Left ventricle myocardium inferior (tissue), 1 donor: ENCODE measurements at places on chromosomes 2 and 18. TPM values are rescaled to one million over a fixed set of nuclear protein-coding genes. Genes with fewer than 3 reads are reported as not detected.

Gene SRSF7
- 50.5 TPM for total RNA-seq

Gene DLX2
- total RNA-seq = not detected

Gene UGT1A8
- not detected for total RNA-seq

Gene COL4A4
- total RNA-seq = 8.9 TPM

Gene ASB3
- total RNA-seq = 11.4 TPM

Gene TUBA4B
- total RNA-seq = not detected

Gene SATB2
- total RNA-seq = 1.1 TPM

Gene WDCP
- 8.6 TPM for total RNA-seq

GRCh38 chr2:236818281-236819045 is 248.8 kb downstream of the ACKR3 start:
- DNase-seq = no peak

GRCh38 chr2:213285404-213285803 is 1.1 kb downstream of the SPAG16 start:
- no peak for DNase-seq

DNA sequence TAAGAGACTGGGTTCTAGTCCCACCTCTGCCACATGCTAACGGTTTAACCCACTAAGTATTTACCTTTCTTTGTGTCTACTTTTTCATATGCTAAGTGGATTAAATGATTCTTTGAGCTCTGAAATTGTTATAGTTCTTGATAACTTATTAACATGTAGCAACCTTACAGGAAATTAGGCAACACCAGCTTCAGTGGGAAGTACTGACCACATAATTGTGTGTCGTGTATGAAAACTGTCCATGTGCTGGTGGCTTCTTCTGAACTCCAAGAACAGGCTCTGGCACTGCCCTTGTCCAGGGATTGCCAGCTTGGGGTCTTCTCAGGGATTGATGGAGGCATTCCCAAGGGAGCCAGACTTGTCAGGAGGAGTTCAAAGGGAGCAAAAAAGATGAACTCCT is 427.7 kb downstream of the TGIF1 start:
- no peak for DNase-seq

DNA sequence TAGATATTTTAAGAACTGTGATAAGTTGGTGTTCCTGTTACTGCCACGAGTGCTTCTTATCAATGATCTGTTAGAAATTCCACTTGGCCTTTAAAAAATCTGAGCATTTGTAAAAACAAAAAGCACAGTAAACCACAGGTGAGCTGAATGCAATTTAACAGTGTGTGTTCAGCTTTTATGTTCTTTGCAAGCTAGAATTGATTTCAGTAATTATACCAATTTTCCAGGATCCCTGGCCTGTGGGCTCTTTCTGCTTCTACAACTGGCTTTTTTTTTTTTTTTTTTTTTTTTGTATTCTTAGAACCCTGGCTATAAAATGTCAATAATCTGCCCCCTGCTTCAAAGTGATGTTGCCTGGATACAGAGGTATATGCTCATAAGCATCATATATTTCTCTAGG is 548.5 kb upstream of the SLC8A1 start:
- no peak for DNase-seq

GRCh38 chr2:71463342-71463654 is 9.9 kb downstream of the DYSF start:
- no peak for DNase-seq

DNA sequence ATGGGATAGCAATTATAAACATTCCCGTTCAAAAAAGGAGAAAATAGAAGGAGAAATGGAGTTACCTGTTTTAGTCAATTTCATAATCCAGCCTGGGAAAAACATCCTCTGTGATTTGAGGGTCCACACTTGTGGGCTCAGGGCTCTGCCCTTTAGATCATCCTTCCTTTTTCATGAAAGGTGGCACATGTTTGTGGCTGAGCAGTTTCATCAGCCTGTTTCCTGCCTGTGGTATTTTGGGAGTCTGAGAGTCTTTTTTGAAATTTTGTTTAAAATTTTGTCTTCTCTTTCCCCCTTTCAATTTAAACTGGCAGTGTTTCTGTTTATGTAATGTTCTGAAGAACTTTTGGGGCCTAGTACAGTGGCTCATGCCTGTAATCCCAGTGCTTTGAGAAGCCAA is 84.0 kb downstream of the KIAA1328 start:
- DNase-seq = no peak

- no peak for DNase-seq
These were observed 182.8 kb upstream of the FOSL2 start for GRCh38 chr2:28209864-28210263.

DNA sequence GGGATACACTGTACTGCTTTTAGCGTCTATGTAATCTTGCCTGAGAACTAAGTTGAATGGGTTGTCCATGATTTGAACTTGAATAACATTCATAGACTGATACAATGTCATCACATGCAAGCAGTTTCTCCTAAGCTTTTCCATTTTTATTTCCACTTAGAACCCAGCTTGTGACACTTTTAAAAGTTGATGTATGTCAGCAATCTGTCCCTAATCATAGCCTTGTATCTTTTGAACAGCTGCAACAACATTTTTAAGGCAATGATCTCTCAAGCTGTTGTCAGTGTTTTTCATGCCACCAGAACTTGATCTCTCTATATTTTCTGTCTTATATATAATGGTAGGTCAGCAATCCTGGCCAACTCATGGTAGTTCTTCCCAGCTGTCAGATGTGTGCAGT is 185.0 kb downstream of the DOK6 start:
- DNase-seq = no peak

DNA sequence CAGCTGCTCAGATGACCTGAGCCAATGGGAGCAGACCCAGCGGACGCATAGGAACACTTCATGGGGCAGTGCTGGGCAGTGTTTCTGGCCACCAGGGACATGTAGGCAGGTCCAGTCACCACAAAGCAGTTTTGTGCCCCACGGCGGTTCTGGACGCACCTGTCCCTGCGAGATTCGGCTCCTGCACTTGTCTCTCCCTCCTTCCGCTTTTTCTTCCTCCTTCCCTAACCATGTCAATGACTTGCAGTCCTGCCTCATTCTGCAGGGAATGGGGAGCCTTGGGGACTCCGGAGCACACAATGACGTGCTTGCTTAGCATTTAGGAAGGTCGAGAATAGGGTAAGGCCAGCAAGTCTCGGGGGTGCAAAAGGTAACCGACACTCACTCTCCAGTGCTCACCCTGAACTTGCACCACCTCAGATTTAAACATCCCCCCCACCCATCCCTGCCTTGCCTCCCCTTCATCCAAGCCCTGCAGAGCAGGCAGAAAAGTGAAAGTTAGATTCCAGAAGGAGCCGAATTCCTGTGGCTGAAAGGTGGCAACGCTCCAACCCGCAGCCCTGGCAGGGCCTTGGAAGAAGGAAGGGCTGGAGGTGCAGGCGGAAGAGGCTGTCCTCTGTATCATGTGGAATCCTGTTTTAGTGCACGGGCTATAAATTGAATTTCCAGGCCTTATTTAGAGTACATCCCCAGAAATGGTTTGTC is 40.5 kb upstream of the ATG16L1 start:
- DNase-seq = peak; percentile 75

GRCh38 chr2:109177635-109178034 is 48.6 kb downstream of the SH3RF3 start:
- DNase-seq = no peak

DNA sequence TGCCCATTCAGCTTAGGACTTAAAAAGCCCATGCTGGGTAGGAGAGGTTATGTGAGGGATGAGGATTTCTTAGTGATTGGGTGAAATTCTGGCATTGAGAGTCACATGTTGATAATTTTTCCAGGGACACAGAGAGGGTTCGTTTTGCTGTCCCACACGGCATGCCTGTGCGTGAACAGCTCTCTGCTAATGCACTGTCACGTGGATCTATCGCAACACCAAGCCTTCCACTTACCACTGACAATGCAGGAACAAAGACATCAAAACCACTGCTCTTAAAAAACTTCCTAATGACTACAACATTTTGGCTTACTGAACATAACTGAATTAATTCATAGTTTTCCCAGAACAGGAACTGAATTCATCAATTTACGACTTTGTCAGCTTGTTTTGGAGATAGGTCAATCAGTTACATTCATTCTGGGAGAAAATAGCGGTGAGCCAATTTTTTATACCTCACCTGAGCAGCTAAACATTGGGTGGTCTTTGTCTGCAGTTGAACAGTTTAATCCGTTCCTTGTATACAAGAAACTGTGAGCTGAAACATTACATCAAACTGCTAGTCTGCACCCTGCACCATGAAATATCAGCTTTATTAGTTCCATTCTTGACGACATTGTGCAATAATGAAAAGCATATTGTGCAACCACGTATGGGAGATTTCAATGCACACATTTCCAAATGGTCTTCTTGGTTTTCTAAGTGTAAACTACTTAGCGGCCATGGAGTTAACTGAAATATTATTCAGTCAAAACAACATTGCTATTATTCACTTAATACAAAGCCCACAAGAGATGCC is 127.1 kb downstream of the LPIN1 start:
- no peak for DNase-seq

DNA sequence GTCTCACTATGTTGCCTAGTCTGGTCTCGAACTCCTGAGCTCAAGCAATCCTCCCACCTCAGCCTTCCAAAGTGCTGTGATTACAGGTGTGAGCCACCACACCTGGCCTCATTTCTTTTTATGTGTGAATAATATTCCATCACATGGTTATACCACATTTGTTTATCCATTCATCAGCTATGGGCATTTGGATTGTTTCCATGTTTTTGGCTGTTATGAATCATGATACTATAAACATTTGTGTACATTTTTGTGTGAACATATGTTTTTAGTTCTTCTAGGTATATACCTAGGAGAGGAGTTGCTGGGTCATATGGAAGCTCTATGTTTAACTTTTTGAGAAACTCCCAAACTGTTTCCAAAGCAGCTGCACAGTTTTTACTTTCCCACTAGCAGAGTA is 24.4 kb downstream of the PKP4 start:
- no peak for DNase-seq

DNA sequence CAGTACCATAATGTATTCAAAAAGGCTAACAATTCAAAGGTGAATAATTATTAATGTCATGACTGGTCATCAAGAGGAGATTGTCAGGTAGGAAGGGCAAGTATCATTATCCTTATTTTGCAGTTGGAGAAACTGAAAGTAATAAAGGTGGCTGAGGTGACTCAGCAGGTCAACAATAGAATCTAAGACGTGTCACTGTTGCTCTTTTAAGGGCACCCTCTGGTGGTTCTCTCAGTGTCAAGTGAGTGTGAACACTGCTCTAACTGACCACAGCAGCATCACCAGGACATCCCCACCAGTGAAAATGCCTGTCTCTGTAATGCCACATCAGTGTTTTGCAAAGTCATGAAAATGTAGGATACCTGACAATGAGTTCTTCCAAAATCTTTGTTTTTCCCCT is 69.7 kb downstream of the DCC start:
- DNase-seq = no peak

DNA sequence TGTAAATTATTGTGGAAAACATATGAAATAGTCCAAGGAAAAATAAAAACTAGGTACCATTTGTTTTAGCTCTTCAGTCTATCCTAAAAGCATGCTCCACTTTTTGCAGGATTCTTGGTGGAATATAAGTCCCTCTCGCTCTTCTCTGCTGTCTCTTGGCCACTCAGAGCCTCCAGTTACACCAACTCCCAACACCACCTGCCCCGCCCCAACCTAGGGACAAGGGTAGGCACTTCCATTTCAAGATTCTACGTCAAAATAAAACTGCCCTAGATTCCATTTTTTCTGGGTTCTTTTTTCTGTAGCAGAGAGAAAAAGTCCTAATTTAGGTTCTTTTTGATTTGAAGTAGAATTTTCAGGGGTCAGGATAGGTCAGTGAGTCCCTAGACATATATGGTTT is 1036.2 kb upstream of the POU3F3 start:
- DNase-seq = no peak

DNA sequence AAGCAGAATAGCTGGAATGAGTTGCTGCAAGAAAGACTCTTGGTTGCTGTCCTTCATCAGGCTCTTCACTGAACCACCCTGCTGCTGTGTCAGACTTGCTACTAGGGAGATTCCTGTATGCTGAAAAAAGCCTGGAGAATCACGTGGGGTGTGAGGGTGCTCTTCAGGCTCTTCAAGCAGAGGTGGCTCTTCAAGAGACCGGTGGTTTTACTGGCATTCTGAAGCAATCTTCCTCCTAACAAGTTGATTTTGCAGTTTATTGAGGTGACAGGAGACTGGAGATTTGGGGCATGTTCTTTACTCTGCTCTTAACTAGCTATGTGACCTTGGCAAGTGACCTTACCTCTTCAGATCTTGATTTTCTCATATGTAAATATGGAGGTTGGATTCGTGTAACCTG is 14.1 kb downstream of the TMEM178A start:
- DNase-seq = no peak

DNA sequence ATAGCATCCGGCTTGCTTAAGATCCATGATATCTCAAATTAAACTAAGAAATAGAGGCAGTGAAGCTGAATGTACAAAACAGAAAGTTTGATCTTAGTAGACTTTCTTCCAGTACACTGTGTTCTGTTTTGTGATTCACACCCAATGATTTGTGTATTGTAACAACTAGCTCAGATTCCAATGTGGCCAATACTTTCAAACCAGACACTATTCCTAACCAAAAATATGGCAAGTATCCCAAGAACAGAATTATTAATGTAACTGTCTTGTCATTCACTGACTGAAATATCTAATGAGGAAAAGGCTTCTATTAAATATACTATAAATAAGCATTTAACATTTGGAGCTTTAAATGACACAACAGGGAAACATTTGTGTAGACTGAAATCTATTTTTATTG is 299.1 kb downstream of the NRXN1 start:
- DNase-seq = no peak

GRCh38 chr2:161004379-161004778 is 155.8 kb upstream of the TANK start:
- no peak for DNase-seq

- no peak for DNase-seq
These were observed 167.6 kb downstream of the DCDC2C start for GRCh38 chr2:3871002-3871401.

- DNase-seq = no peak
These were observed 14.1 kb downstream of the NRP2 start for GRCh38 chr2:205696331-205696926.

GRCh38 chr2:201248288-201248844 is 12.0 kb upstream of the CASP8 start:
- DNase-seq = no peak

- peak; percentile 51 for DNase-seq
These were observed at the start of gene BOK for GRCh38 chr2:241558532-241559322. TSS of gene BOK (plus strand) at chr2:241558745. CDS start at chr2:241559484, 739 bp downstream.

- DNase-seq = no peak
These were observed at the start of gene PTH2R for GRCh38 chr2:208406474-208407451. TSS of gene PTH2R (plus strand) at chr2:208406792. CDS start at chr2:208407044, 252 bp downstream.

GRCh38 chr2:16664809-16665747 is 556 bp downstream of the CYRIA start:
- no peak for DNase-seq

- DNase-seq = no peak
These were observed 8.3 kb upstream of the TMEM178A start for GRCh38 chr2:39657287-39657937.

- DNase-seq = no peak
These were observed 709.0 kb upstream of the FAM98A start for GRCh38 chr2:34308140-34308539.

DNA sequence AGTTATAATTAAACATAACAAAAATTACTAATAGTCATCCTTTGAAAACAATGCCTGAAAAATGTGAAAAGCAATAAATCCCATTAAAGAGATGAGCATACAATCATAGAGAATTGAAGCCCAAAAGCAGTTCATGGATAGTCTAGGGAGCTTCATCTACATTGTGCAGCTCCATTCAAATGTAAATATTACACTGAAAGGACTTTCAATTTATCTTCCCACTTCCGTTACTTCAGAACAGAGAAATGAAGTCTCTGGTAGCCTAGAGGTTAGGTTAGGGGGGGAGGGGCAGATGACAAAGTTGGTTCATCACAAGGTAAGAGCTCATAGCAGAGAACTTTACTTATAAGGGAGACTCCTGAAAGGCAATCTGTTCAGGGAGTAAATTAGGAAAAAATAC is 126.6 kb upstream of the RGPD4 start:
- DNase-seq = no peak
